ENCODE measurements at places on chromosomes 6 and 20.

DNA sequence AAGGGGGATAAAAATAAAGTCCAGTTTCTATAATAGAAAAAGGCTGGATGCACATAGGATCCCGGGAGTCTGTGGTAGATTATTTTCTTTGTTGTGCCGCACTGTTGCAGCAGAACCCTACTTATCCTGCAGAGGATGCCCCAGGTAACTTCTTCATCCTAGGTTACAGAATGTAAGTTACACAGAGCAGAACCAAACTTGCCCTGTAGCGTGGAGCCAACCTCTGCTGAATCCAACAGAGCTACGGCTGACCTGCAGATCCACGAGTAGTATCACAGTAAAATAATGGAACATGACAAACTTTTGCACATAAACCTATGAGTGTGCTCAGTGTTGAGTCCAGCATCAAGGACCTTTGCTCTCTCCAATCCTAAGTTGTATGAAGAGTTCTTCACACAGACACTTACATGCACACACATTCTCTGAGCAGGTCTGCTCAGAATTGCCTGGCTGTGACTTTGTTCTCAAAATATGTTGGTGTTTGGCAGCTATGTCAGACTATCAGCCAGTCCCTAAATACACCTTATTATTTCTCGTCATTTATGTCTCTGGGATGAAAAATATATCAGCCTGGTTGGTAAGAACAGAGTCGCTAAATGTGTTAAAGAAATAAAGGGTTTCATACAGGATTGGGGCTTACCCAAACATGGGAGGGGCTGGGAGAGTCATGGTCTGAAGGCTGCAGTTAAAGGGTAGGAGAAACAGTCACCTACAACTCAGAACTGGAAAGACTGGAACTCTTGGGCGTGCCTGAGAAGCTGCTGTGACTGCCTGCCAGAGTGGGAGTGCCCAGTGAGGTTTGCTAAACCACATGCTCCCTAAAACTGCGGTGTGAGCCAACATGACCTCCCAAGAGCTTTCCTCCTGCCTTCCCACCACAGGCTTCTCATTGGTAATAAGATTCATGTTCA is 165.1 kb upstream of the SLC24A3 start:
- no peak for DNase-seq

- no peak for DNase-seq
These were observed 111.9 kb downstream of the CEBPB start for GRCh38 chr20:50302341-50303057.

GRCh38 chr20:5192570-5193431 is 66.0 kb downstream of the CDS2 start:
- no peak for DNase-seq

GRCh38 chr20:34037121-34037520 is 43.4 kb downstream of the RALY start:
- no peak for DNase-seq

DNA sequence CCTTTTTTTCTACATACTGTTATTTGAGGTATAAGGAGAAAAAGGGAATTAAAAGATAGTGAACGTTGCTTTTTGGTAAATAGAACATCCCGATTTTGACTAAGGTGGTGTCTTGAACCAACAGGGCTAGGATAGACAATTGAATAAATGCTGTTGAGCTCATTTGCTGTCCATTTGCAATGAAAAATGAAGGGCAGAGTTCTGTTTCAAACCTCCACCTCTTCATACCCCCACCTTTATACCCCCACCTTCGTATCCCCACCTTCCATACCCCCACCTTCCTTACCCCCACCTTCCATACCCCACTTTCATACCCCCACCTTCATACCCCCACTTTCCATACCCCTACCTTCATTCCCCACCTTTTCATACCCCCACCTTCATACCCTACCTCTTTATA is 93.4 kb upstream of the NAA20 start:
- no peak for DNase-seq

DNA sequence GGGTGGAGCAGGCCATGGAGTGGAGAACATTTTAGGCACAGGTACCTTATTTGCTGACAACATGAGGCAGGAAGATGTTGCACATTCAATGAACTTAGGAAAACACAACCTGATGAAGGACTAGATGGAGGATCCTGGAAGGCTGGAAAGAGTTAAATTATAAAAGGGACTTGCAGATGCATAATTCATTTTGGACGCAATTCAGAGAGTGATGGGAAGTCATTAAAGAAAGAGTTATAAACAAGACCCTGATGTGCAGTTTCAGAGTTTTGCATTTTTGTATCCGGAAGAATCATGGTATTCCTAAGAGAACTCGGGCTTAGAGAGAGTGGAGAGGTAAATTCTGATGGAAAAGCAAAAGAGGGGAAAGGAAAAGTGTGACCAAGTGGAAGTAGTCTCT is 104.5 kb downstream of the TSHZ2 start:
- no peak for DNase-seq

Measured in RWPE2 (cell line).